ENCODE measurements at places on chromosomes 2 and 18. TPM values are rescaled to one million over a fixed set of nuclear protein-coding genes. Genes with fewer than 3 reads are reported as not detected.

DNA sequence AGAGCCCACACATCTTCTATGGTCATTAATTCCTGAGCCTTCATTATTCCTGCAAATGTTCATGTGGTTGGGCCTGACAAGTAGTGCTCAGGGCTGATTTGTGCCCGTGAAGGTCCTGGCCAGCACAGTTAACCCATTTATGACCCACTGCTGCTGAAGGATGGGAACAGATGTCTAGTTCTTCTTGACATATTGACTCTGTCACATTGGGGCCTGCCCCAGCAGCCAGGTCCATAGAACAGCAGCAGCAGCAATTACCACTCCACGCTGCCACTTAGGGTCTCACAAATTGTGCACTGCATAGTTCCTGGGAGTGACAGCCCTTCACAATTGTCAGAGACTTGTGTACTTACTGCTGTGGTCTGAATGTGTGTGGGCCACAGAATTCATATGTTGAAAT, 442.3 kb upstream of the RGPD4 start:
- no peak overlapping the region for H3K4me3 ChIP-seq
- H3K27me3 ChIP-seq: no peaks in the 10 kb centered on the region
- H3K4me1 ChIP-seq: no peaks in the 10 kb centered on the region
- no peak for DNase-seq
- H3K36me3 ChIP-seq: no peaks in the 10 kb centered on the region

Gene MC2R
- polyA plus RNA-seq: 0.46 TPM

DNA sequence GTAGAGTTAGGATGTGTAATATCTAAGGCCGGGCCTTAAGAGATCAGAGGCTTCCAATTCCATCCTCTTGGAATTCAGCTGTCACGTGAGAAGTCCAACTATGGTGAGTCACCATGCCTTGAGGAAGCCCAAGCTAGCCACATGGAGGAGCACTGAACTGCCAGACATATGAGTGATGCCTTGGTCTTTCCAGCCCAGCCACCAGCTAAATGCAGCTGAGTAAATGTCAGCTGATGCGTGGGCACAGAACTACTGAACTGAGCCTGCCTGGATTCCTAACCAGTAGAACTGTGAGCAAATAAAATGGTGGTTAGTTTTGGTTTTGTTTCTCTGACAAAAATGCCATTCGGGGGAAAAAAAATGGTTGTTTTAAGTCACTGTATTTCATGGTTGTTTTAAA, 153.7 kb upstream of the SERTAD2 start:
- no peaks in the 10 kb centered on the region for H3K36me3 ChIP-seq
- DNase-seq: no peak
- no peaks in the 10 kb centered on the region for H3K4me1 ChIP-seq
- H3K27ac ChIP-seq: no peak overlapping the region

DNA sequence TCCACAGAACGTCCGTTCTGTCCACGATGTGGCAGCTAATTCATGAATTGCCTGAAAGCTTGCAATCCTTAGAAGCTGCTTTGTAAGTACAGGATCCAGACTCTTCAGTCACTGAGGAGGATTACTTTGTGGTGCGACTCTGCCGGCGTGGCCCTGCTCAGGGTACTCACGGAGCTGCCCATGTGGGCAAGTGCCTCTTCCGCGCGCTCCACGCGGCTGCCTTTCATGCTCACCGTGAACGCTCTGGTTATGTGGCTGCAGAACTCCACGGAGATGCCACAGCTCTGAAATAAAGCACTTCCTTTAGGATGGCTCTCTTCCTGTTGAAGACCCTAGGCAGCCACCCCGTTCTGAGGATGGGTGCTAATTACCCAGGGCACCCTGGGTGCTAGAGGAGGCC, 31.0 kb downstream of the RMC1 start:
- no peak overlapping the region for H3K27ac ChIP-seq
- H3K4me3 ChIP-seq: no peak overlapping the region
- no peaks in the 10 kb centered on the region for H3K27me3 ChIP-seq
- peaks cover 95% of the 10 kb centered on the region for H3K36me3 ChIP-seq
- DNase-seq: no peak

DNA sequence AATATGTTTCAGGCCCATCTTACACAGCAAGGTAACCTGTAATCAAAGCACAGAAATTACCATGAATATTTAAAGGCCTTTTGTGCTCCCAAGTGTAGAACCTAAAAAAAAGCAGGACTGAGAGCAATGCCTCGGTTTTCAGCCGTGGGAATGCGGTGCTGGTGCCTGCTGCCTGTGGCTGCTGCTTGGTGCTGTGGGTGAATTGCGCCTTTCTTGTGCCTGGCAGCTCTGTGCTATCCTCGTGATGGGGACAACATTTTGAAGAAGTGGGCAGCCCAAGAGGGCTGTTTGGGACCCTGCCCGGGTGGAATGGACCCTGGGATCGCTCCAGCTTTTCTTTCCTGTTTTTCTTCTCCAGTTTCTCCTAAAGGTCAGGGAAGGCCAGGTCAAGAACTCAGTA, 91.2 kb downstream of the ASAP2 start:
- H3K27ac ChIP-seq: peak overlapping the region; percentile 8
- no peaks in the 10 kb centered on the region for H3K27me3 ChIP-seq

DNA sequence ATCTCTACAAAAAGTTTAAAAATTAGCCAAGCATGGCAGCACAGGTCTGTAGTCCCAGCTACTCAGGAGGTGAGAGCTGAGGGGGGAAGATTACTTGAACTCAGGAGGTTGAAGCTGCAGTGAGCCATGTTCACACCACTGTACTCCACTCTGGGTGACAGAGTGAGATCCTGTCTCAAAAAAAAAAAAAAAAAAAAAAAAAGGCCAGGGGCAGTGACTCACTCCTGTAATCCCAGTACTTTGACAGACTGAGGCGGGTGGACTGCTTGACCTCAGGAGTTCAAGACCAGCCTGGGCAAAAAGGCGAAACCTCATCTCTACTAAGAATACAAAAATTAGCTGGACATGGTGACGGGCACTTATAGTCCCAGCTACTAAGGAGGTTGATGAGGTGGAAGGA, 37.0 kb downstream of the PUM2 start:
- no peaks in the 10 kb centered on the region for H3K27me3 ChIP-seq
- H3K4me3 ChIP-seq: no peak overlapping the region
- H3K27ac ChIP-seq: no peak overlapping the region
- DNase-seq: no peak

GRCh38 chr2:143125717-143126116, 3.5 kb upstream of the ARHGAP15 start:
- no peak overlapping the region for H3K27ac ChIP-seq
- no peaks in the 10 kb centered on the region for H3K36me3 ChIP-seq
- no peaks in the 10 kb centered on the region for H3K27me3 ChIP-seq
- no peaks in the 10 kb centered on the region for H3K4me1 ChIP-seq

DNA sequence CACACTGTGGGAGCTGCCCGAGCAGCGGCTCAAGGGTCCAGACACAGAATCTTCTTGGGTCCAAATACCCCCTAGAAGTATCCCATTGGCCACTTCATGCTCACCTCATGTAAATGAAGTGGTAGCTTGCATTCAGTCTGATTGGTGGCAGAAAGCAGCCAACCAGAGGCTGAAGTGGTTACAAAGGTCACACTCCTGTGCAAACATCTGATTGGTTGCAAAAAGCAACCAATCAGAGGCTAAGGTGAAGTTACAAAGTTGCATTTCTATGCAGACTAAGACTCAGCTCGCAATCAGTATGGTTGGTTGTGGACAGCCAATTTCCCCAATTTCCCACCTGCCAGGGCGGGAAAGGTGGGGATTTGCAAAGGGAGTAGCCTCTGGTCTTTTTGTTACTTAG, 94.3 kb downstream of the DGKD start:
- no peak overlapping the region for H3K4me3 ChIP-seq
- no peak for DNase-seq
- H3K27me3 ChIP-seq: no peaks in the 10 kb centered on the region
- peaks cover 99% of the 10 kb centered on the region for H3K36me3 ChIP-seq
- H3K4me1 ChIP-seq: peaks cover 22% of the 10 kb centered on the region
- peak overlapping the region; percentile 72 for H3K27ac ChIP-seq

Data from stomach (tissue), 19 donors.